Stimulated activated CD8-positive, alpha-beta memory T cell treated with anti-CD3 and anti-CD28 coated beads, Interleukin-15, amount 100 ng/mL, for 4 hours (primary cell): ENCODE measurements at places on chromosomes 4 and X.

GRCh38 chrX:1388651-1389050 lies 3.3 kb downstream of the SLC25A6 start:
- DNase-seq, result no peak

DNA sequence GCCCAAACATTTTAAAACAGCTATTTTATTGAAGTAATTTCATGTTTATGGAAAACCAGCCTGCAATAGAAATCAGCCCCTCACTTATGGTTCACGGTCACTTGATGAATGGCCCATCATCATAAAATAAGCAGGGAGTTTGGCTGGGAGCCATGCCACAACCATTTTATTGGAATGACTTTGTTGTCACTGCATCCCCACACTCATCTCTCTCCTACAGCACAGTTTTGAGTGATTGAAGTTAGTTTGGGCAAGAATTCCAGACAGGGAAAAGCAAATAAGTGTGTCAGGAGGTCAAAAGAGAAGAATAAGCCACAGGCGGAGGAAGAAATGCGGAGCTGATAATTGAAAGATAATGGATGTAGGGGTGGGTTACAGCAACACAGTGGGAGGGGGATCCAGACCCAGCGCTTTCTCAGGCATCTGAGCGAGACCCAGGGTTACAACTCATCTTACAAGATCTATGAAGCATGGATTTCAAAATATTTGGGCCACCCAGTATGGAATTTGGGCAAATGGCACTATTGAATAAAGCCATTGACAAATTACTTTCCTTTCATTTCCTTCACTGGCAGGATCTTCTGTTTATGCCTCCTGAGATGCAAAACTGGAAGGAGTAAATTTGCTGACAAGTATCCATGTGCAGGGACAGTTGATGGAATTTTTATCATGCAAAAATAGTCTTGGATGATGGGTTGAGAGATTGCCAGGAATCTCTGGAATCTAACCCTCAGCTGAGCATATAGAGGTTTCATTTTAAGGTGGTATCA lies 100.8 kb downstream of the SHROOM3 start:
- no peak for DNase-seq

GRCh38 chr4:122305853-122306252 lies 73.0 kb upstream of the ADAD1 start:
- no peak for DNase-seq

DNA sequence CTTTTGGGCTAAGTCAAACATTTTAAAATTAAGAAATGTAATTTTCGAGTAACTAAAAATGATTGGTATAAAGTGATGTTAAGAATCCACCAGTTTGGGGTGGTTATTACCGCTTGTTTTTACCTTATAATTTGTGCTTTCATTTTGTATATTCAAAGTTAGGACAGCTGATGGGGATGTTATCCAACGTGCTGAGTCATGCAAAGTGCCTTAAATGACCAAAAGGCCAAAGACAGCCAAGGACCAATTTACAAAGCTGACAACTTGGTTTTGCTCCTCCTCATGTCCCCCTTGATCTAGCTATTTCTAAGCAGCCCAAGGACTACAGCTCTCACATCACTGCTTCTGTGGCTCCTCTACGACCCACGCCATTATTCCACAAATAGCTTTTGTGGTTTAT lies 181.4 kb upstream of the PCDH7 start:
- DNase-seq, result no peak

- DNase-seq, result no peak
Observed at GRCh38 chrX:115940348-115940747, 230.2 kb upstream of the AGTR2 start.

- no peak for DNase-seq
Observed at GRCh38 chr4:155624478-155624877, 42.2 kb upstream of the GUCY1A1 start.

GRCh38 chrX:16239211-16239610 lies 71.9 kb downstream of the MAGEB17 start:
- no peak for DNase-seq

DNA sequence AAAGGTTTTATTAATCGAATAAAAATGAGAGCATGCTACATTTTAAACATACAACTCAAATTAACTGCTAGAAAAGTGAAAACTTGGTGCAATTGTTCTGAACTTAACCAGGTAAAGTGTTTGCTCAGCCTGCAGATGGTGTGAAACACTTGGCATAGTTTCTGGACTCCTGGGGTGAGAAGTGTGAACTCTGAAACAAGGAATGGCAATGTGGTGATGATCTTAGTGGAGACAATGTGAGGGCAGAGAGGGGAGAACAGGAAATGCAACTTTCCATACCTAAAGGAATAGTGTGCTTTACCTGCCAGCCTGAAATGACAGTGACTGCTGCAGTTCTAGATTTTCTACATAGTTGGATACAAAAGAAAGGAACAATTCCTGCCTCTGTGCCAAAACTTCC lies 57.4 kb downstream of the CCSER1 start:
- no peak for DNase-seq

GRCh38 chrX:139932073-139932900 lies 566 bp downstream of the ATP11C start:
- no peak for DNase-seq
